Bone marrow (tissue), 2 donors: ENCODE measurements at places on chromosomes 7 and 10.

DNA sequence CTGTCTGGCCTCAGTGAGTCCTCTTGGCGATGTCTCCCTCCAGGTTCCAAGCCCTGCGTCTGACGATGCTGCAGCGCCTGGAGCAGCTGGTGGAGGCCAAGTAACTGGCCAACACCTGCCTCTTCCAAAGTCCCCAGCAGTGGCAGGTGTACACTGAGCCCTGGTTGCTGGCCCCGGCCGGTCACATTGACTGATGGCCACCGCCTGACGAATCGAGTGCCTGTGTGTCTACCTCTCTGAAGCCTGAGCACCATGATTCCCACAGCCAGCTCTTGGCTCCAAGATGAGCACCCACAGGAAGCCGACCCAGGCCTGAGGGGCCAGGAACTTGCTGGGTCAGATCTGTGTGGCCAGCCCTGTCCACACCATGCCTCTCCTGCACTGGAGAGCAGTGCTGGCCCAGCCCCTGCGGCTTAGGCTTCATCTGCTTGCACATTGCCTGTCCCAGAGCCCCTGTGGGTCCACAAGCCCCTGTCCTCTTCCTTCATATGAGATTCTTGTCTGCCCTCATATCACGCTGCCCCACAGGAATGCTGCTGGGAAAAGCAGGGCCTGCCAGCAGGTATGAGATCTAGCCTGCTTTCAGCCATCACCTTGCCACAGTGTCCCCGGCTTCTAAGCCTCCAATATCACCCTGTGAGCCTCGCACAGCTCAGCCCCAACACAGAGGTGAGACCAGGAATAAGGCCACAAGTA, 7.3 kb upstream of the ZNF22 start:
- no peak for DNase-seq

DNA sequence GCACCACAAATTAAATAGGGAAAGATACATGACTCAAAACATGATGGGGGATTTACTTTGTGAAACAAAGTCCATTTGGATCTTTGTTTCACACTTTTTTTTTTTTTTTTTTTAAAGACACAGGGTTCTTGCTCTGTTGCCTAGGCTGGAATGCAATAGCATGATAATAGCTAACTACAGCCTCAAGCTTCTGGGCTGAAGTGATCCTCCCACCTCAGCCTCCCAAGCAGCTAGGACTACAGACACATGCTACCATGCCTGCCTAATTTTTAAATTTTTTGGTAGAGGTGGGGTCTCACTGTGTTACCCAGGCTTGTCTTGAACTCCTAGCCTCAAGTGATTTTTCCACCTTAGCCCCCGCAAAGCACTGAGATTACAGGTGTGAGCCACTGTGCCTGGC, 172.6 kb upstream of the KLF14 start:
- no peak for DNase-seq

DNA sequence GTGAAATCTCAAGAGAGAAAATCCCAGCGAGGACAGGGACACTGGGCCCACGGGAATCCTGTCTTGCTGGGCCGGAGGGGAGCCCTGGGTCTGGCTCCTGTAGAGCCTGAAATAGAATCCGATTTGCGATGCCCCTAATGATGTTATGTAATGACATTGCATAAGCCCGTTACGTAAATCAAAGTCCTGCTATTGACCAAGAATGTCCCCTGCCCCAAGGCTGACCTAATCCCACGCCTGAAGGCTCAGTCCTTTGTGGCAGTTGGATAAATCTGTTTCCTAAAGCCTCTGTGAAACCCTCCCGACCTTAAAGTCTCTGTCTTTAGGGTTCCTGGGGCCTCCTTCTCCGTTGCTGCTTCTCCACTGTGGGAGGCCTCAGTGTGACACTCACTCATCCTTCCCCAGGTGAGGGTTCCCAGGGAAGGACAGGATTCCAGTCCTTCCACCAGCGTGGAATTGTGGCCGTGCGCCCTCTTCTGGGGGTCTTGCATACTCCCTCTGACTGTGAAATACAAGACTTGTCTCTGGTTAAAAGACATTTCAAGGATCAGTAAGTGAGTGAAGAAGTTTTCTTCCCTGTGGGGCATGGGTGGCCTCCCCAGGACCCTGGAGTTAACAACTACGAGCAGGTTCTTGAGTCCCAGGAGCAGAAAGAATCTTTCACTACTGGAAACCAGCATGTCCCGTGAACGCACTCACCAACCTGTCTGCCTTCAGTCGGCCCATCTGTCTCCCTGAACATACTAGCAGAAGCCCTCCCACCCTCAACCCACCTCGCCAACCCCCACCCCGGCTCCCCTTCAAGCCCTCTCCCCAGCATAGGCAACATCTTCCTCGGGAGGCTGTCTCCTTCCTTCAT, 19.8 kb downstream of the ZNF467 start:
- DNase-seq: no peak

DNA sequence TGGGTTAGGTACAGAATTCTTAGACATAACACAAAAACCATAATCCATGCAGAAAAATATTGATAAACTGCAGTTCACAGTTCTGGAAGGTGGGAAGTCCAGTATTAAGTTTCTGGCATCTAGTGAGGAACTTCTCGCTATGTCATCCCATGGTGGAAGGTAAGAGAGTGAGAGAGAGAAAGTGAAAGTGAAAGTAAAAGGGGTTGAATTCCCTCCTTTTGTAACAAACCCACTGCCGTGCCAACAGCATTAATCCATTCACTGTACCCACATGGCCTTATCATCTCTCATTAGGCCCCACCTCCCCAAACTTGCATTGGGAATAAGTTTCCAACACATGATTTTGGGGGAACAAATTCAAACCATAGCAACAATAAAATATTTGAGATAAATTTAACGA, 17.1 kb downstream of the ZNF485 start:
- DNase-seq: no peak
